ENCODE measurements at places on chromosomes 3 and 15.

- no peak for DNase-seq
Observed at GRCh38 chr15:66172324-66172980, 81.1 kb downstream of the MEGF11 start.

- no peak for DNase-seq
Observed at GRCh38 chr3:15055019-15055557, 10.0 kb downstream of the MRPS25 start.

GRCh38 chr3:23810343-23811184, 4.8 kb downstream of the UBE2E1 start:
- peak; percentile 66 for DNase-seq

DNA sequence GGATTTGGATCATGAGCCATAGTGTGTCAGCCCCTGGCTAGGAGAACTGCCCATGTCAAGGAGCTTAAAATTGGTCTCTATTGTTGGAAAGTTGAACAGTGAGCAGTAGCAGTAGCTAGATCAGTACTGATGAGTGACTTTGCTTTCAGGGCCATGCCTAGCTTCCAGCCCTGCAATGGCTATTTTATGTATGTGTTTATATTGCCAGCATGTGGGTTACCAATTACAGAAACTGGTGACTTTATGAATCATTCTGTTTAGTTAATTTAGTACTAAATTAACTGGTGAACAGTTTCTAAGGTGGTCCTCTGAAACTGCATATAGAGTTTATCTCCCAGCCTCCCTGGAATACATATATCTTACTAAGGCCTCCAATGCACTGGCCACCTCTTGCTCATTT, 908.1 kb upstream of the ALCAM start:
- DNase-seq, result no peak

DNA sequence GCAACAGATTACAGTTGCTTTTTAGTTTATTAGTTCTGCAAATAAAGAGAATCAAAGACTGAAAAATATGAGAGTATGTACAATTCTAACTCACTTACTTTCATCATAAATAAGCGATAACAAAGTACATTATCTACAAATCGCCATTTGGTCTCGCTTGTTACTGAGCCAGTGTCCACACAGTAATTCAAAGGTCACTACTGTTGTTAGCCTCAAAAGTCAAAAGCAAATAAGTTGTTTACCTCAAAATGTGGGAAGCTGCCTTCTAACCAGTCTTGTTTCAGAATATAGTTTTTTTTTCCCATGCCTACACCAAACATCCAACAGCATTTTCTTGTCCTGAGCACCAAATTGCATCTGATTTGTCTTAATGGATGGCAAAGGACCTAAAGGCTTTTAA, 127.4 kb upstream of the FAM3D start:
- DNase-seq, result no peak

DNA sequence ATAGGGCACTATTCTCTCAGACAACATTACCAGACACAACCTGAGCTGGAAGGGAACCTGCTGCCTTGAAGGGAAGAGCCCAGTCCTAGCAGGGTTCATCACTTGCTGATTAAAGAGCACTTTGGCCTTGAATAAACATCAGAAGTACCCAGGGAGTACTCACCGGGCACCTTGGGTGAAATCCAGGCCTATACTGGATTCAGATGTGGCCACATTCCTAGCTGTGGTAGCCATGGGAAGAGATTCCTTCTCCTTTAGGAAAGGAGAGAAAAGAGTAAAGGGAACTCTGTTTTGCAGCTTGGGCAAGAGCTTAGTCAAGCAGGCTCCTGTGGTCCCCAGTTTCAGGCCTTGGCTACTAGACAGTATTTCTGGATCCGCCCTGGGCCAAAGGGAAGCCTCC, 195.0 kb downstream of the SPATA16 start:
- DNase-seq, result no peak
